Activated CD8-positive, alpha-beta memory T cell treated with anti-CD3 and anti-CD28 coated beads for 4 hours (primary cell): ENCODE measurements at places on chromosomes 7 and 10.

GRCh38 chr10:2143213-2143835 lies 406.0 kb upstream of the ADARB2 start:
- no peak for DNase-seq

- no peak for DNase-seq
These were observed 41.7 kb downstream of the HTRA1 start for GRCh38 chr10:122503012-122503411.

DNA sequence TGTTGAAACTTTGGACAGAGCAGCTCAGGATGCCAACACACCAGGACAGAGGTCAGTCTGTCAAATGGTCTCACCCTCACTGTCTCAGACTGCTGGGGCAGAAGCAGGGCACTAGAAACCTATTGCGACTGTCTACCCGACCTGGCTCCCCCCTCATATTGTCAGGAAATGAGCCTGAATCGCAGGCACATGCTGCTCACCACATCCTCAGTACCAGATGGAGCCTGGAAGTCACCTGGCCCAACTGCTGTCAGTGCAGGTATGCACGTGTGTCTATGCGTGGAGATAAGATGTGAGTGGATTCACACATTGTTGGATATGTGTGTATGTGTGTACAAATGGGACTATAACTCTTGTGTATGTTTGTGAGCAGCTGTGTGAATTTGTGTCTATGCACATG lies 3.2 kb upstream of the CDHR1 start:
- no peak for DNase-seq

GRCh38 chr7:135877805-135878204 lies 99.4 kb downstream of the MTPN start:
- DNase-seq: no peak

DNA sequence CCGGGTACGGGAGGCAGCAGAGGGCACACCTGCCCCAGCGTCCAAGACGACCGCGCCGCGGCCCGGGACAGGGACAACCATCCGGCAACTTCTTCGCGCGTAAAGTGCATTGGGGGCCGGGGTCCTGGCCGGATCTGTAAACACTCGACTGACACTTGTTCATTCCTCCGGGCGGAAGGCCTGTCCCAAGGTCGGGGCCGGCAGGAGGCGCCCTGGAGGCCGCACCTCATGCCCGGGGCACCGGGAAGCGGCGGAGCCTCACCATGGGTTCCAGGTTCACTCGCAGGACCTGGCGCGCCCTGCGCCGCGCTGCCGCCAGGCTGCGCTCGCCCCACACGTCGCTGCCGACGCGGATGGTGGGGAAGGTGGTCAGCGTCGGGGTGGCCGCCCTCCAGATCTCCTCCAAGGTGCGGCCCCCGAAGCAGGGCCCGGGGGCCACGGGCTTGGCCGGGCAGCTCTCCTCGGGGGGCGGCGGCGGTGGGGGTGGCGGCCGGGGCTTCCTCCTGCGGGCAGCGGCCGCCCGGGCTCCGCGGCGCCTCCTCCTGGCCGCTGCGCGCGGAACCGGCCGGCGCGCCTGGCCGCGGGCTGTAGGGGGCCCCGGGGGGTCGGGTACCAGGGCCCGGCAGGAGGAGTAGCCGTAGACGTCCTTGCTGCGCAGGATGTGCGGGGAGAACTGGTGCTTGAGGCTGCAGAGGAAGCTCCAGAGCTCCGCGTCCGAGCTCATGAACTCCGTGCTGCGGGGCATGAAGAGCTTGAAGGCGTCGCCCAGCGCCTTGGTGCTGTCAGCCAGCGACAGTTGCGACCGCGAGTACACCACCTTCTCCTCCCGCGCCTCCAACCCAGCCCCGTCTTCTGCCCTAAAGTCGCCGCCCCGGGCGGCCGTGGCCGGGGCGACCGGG lies 746 bp downstream of the CCDC71L start:
- DNase-seq: peak; percentile 67
